RWPE1 (cell line): ENCODE measurements at places on chromosomes 16 and 17.

GRCh38 chr16:78984887-78985464 is 615.6 kb downstream of the MAF start:
- DNase-seq: no peak

- peak; percentile 41 for DNase-seq
These were observed 16.5 kb downstream of the MRPS23 start for GRCh38 chr17:57833179-57833939.

DNA sequence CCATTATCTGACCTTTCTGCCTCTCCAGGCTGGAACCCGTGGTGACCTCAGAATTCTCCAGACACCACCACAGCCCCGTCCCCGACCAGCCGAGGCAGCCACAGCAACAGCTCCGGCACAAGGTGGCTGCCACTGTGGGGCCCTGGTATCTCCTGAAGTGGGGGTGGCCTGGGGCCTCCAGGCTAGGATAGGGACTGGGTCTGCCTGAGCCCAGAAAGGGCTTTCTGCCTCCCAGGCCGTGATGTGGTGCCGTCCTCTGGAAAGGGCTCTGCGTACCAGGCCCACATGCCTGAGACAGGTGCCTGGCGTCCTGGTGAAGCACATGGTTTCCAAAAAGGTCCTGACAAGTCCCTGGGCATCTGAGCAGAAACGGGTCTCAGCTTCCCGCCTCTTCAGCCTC is 17.1 kb downstream of the FLYWCH1 start:
- no peak for DNase-seq

DNA sequence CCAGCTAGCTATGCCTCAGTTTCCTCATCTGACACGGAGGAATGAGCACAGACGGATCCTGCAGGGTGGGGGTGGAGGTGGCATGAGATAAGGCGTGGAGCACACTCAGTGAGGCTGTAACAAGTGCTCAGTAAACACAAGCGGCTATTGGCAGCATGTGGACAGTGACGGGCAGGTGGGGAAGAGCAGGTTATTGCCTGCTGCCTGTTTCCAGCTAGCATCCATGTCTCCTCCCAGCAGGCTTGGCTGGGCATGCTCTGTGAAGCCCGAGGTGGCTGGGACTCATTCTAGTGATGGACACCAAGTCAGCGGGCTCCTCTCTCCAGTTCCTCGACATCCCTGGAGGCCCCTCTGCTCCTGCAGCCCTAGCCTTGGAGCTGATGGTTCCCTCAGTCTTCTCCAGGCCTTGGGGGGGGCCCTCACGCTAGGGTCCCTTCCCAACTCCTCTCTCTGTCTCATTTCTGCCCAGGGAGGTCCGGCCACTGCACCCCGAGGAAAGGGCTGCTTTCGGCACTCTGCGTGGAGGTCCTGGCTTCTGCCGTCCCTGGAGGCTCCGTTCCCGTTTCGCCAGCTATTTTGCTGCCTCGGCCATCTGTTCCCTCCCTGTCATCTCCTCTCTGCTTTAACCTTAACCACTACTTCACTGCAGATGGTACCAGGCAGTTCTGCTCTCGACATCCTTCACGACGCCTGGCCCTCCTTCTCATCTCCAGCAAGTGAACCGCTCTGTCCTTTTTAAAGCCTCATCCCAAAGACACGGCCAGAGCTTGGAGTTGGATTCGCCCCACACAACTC is 6.2 kb downstream of the RTN4RL1 start:
- DNase-seq: no peak

DNA sequence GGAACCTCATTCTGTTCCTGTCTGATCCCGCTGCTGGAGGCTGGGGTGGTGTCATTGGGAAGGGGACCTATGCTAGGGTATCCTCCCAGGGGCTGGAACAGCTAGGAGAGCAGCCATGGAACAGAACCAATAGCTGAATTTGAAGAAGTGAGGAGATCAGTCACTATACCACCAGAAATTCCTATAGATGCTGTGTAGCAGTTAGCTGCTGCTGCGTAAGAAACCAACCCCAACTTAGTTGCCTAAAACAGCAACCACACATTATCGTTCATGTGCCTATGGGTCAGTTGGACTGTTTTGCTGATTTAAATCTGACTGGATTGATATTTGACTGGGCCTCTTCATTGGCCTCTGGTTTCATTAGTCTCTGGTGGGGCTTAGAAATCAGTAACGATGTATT is 20.4 kb upstream of the SYT17 start:
- DNase-seq: no peak

DNA sequence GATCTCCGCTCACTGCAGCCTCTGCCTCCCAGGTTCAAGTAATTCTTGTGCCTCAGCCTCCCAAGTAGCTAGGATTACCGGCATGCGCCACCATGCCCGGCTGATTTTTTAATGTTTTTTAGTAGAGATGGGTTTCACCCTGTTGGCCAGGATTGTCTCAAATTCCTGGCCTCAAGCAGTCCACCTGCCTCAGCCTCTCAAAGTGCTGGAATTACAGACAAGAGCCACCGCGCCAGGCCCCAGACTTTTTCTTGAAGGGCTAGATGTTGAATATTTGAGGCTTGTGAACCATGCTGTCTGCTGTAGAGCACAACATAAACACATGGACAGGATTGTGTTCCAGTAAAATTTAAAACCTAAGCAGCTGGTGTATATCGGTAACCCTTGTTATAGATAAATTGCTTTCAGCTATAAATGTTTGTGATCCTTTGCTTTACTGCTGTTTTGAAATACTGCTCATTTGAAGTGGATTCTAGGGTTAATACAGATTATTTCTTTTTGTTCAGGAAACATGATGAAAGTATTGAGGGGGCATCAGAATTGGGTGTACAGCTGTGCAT is 12.4 kb downstream of the WSB1 start:
- DNase-seq: no peak

DNA sequence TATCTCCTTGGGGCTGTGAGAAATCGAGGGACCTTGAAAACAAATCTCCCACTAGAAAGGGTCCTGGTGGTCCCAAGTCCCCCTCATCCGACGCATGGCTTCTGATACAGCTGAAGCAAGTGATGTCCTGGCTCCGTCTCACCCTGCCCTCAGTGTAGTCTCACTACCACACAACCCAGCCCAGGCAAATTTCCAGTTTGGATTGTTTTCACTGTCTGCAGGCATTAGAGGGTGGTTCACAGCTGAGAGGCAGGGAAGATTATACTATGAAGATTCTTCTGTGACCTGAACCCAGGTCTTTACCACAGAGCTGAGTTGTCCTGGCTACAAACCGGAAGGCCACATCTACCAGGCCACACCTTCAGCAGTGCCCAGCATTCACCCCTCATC is 17.7 kb downstream of the ZNHIT3 start:
- DNase-seq: no peak

GRCh38 chr17:45581860-45582259 is 91.3 kb upstream of the PLEKHM1 start:
- DNase-seq: no peak

DNA sequence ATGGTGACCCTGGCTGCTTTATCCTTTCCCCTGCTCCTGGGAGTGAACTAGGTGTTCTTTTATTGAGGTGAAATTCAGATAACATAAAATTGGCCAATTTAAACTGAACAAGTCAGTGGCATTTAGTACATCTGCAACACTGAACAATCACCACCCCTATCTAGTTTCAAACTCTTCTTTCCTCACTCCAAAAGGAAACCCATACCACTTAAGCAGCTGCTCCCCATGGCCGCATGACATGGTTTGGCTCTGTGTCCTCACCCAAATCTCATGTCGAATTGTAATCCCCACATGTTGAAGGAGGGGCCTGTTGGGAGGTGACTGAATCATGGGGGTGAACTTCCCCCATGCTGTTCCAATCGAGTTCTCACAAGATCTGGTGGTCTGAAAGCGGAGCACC is 154.1 kb downstream of the STX8 start:
- DNase-seq: no peak

DNA sequence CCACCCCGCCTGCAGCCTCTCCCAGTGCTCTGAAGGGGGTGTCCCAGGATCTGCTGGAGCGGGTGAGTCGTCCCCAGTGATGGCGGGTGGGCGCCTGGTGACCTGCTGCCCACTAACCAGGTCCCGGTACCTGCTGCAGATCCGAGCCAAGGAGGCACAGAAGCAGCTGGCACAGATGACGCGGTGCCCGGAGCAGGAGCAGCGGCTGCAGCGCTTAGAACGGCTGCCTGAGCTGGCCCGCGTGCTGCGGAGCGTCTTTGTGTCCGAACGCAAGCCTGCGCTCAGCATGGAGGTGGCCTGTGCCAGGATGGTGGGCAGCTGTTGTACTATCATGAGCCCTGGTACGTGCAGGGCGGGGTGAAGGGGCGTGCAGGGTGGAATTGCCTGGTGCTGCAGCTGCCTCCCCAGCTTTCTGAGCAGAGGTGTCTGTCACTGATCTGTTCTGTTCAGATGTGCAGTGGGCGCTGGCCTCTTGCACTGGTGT is 3.6 kb downstream of the CDT1 start:
- no peak for DNase-seq

DNA sequence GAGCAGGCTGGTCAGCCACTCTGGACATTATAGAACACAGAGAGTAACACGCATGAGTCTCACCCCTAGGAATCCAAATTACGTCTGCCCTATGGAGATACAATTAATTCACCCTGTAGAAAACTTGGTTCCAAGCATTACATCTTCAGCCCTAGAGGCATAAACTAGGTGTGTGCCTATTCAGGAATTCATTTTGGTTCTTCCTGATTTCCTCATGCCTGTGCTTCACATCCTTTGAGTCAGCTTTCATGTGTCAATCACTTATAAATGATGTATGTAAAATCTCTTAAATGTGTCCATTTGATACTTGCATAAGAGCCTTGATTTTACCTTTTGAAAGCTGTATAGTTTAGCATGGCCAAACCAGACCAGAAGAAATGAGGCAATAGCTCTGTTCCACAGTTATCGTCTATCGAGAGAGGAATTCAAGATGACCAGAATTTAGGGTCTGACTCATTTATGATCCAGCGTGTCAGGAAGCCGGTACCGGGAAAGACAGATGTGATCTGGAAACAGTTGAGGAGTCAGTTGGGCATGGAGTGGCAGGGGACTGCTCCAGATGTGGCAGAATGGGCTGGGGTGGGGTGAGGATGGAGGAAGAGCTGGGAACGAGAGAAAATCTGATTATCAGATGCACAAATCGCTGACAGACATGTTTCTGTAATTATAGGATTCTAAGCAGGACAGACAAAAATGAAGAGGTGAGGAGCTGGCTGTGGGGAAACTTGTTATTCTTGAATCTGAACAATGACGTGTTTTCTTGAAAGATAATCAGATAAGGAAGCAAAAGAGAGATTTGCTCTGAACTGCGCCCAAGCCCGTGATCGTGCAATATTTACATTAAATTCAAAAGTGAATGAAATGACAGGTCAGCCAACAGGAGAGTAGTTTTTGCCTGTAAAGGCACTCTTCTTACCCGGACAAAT is 76.7 kb downstream of the C16orf95 start:
- DNase-seq: peak; percentile 84

GRCh38 chr17:9670596-9670995 is 25.3 kb downstream of the USP43 start:
- peak; percentile 36 for DNase-seq

- DNase-seq: no peak
These were observed 7.5 kb downstream of the NFE2L1 start for GRCh38 chr17:48055531-48056245.

DNA sequence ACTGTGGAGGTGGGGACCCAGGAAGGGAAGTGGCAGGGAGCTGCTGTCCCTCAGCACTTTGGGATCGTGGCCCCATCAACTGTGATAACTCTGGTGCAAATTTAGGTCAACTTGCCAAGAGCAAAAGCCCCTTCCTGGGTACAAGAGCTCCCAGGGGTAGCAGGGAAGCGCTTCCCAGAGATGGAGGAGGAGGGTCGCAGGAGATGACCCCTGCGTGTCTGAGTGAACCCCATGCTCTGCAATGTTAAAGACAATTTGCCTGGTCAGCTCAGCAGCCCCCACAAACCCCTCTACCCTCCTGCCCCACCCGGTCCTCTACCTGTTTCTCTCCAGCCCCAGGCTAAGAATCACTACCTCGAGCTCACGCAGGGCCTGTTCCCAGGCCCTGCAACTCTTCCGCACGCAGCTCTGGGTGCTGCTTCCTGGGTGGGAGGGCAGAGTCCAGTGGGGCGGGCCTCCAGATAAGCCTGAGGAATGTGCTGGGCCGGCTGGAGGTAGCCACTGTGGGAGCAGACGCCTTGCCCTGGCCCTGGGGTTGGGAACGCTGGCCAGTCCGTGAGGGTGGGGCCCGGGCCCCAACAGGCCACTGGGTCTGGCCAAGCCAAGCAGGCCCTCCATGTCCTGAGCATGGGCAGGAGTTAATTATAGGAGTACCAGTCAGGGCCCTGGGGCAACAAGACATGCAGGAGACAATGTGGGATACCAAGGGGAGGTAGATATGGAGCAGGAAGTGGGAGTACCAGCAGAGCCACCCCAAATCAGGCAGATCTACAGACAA is 6.1 kb downstream of the DOK4 start:
- no peak for DNase-seq

- DNase-seq: no peak
These were observed 1.5 kb downstream of the SCARF1 start for GRCh38 chr17:1643999-1644492.

DNA sequence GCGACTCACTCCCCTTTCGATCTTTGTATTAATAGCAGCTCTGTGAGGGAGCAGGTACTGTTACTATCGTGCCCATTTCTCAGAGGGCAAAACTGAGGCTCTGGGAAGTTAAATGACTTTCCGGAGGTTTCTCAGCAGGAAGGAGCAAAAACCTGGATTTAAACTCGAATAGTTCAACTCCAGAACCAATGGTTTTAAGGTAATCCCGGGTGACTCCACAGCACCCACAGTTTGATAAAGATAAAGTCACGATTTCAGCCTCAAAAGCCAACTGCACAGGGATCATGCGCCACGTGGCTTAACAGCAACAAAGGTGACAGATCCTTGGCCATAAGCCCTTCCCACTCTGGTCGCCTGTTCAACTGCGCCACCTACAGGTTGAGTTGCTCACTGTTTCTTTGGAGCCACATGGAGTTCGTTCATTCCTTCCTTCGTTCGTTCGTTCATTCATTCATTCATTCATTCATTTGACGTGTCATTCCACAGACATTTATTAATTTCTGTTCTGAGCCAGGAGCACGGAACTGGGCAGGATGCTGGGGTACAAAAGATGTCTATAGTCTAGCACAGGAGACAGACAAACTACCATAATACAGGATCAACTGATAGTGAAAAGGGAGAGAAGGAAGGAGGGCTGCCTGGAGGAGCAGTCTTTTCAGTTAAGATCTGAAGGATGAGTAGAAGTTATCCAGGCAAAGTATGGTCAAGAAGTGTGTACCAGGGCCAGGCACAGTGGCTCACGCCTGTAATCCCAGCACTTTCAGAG is 134.8 kb downstream of the HS3ST2 start:
- DNase-seq: peak; percentile 69
